ENCODE measurements at places on chromosomes 4 and X.
A peak's percentile ranks its signal among the peaks of the same experiment; 100 is the strongest.

DNA sequence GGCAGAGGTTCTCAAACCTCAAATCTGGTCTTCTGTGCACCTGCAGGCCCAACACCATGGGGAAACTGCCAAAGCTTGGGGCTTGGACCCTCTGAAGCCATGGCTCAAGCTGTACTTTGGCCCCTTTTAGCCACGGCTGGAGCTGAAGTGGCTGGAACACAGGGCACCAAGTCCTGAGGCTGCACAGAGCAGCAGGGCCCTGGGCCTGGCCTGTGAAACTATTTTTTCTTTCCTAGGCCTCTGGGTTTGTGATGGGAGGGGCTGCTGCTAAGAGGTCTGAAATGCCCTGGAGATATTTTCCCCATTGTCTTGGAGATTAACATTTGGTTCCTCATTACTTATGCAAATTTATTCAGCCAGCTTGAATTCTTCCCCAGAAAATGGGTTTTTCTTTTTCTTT, 18.3 kb upstream of the PI4K2B start:
- no peak for DNase-seq

- DNase-seq: no peak
These were observed 3.2 kb downstream of the SLC9A7 start for GRCh38 chrX:46755671-46756070.

GRCh38 chr4:101689220-101689619, 101.3 kb upstream of the BANK1 start:
- DNase-seq: no peak

- peak; percentile 36 for DNase-seq
These were observed 807 bp downstream of the SEL1L3 start for GRCh38 chr4:25861951-25862410.

DNA sequence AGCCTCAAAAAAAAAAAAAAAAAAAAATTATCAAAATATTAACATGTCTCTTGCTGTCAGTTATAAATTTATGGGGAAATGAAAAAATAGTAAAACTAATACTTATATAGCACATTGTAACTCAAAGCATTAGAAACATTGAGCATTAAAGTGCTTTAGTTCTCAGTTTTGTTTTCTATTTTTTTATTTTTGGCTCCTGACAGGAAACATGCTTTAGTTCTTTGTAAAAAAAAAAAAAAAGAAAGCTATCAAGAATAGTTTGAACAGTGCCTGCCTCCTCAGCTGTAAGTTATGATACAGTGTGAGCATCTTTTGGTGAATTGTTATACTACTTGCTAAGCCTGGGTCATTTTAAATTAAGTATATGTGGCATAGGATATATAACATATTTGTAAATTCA, 5.1 kb upstream of the CENPC start:
- no peak for DNase-seq

DNA sequence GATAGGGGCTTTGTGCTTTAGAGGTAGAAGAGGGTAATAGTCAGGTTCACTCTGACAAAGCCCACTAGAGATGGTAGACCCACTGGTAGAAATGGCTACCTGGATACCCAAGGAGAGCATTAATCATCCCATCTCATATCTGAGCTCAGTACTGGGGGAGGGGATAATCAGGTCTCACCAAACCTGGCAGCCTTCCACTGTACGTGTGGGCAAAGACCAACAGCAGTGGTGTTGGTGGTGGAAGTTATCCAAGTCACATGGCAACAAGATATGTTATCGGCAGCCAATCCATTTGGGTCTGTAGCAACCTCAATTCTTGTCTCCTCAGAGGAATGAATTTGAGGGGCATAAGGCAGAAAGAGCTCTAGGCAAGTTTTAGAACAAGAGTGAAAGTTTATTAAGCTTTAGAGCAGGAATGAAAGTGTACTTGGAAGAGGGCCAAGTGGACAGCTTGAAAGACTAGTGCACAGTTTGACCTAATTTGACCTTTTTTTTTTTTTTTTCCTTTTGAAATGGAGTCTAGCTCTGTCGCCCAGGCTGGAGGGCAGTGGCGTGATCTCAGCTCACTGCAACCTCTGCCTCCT, 67.0 kb upstream of the CXCL13 start:
- DNase-seq: no peak

DNA sequence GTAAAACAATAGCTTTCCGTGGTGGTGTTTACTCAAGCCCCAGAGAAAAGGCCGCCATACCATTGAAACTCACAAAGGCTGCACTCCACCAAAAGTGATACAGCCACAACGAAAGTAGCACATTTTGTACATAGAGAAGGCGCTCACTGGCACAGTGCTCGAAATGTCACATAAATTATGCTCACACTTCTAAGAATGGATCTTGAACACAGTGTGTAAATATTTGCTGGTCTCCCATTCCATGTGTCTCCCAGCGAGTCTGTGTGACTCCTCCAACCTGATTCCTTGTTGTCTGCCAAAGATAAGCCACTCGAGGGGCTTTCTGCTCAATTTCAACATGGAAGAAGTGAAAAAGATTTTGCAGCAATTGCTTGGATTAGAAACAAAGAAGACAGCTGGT, 234.0 kb upstream of the VCX3A start:
- no peak for DNase-seq

GRCh38 chrX:44890247-44890646, 17.3 kb downstream of the KDM6A start:
- DNase-seq: no peak

DNA sequence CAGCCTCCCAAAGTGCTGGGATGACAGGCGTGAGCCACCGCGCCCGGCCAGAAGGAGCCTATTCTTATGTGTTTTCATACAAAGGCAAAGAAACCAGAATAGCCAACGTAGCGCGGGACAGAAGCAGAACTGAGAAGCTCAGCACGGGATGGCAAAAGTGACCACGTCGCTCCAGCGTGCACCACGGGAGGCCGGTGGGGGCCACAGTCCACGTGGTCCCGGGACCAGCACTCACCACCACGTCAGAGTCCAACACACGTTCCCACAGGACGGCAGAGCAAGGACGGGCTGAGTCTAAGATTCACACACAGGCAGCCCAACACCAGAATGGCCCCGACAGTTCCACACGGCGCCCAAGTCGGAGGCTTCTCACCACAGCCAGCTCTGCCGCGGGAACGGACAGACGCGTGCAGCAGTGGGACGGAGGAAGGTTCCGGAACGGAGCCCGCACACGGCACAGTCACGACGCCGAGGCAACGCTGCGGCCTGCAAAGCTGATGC, 18.8 kb upstream of the GTPBP6 start:
- no peak for DNase-seq

DNA sequence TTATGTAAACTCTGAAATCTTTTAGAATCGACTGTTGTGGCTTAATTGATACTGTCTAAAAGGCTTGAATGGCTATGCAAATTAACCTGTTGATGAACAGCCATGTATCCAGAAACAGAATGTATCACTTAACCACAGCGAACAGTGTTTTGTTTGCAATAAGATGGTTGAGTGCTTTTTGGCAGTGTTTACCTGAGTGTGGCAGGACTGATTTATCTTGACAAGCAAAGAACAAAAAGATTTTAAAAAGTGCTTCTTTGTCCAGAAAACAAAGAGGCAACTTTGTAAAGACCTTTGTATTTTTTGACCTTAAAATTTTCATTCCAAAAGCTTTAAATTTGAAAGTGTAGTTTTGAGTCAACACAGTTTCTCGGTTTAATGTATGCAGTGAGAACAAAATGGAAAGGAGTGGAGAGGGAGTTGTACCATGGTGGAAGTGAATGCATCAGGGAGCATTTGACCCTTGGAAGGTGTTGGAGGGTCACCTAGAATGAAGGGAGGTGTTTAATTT, 18.0 kb downstream of the ARHGAP10 start:
- no peak for DNase-seq

DNA sequence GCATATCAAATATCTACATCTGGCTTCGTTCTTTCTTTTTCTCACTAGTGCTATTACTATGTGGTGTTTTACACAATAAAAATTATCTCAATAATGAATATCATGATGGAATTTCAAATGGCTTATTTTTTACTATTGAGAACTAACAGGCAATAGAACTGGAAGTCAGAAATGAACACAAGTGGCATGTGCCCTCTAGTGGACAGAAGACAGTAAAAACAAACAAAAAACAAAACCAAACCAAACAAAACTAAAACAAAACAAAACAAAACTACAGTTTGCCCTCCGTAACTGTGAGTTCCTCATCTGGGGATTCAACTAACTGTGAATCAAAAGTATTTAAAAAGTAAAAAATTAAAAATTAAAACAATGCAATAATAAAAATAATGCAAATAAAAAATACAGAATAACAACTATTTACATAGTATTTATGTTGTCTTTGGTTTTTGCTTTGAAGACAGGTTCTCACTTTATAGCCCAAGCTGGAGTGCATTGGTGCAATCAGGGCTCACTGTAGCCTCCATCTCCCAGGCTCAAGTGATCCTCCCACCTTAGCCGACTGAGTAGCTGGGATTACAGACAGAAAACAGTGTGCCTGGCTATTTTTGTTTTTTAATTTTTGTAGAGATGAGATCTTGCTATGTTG, 195.6 kb upstream of the TACR3 start:
- DNase-seq: no peak

- DNase-seq: no peak
These were observed 83.1 kb upstream of the FAT4 start for GRCh38 chr4:125231661-125232060.

- DNase-seq: no peak
These were observed 3.3 kb downstream of the SETD7 start for GRCh38 chr4:139552517-139553307.

DNA sequence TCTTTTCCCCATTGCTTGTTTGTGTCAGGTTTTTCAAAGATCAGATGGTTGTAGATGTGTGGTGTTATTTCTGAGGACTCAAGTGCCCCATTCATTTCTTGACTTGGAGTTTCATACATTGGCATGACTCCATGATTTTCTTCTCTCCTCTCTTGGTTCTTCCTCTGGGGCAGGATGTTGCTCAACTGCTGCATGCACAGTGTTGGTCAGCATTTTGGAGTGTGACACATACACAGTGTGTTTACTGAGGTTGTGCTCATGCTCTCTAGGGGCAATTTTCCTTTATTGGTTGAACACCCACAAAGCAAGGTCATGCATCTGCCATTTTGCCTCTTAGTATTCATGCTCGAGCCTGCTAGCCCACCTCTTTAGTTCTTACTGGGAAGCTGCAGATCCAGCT, 1993.8 kb downstream of the ARAP2 start:
- DNase-seq: no peak

GRCh38 chr4:173168396-173169177, at the start of gene GALNT7:
Gene GALNT7, plus strand, starts transcription at chr4:173168811. Its CDS starts 25 bp downstream, at chr4:173168836.
- peak; percentile 64 for DNase-seq

DNA sequence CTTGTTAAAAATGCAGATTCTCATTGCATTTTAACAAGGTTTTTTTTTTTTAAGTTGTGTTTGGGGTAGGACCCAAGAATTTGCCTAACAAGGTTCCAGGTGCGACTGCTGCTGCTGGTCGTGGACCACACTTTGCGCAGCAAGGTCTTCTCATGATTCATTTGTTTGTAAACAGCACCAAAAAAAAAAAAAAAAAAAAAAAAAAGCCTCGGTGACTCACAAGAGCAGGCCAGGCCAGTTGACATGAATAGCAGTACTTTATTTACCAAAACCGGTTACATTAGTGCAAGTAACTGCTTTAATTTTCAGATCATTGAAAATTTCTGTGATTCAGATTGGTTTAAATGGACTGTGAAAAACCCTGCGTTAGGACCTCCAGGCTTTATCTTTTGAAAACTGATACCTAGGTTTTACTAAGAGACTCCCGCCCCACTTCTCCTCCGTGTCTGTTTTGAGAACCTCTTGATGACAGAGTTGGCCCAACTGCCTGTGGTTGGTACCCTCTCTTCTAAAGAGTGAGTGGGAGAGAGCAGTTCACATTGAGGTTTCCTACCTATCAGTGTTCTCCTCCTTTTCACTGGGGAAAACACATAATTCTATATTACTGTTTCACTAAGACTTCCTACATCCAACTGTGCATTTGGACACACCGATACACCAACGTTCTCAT, 86.2 kb downstream of the PHEX start:
- no peak for DNase-seq

DNA sequence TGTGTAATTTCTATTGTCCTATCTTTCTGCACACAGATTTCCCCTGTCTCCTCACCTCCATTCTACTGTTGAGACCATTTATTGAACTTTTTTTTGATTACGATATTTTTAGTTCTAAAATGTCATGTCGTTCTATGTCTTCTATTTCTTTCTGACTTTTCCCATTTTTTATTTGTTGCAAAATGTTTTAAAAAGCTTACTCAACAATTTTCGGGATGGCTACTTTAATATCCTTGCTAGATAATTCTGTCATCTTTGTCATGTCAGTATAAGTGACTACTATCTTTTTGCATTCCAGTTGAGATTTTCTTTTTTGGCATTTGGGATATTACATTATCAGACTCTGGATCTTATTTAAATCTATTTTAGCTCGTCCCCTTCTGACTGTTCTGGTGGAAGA, 7.5 kb upstream of the DMD start:
- DNase-seq: no peak

DNA sequence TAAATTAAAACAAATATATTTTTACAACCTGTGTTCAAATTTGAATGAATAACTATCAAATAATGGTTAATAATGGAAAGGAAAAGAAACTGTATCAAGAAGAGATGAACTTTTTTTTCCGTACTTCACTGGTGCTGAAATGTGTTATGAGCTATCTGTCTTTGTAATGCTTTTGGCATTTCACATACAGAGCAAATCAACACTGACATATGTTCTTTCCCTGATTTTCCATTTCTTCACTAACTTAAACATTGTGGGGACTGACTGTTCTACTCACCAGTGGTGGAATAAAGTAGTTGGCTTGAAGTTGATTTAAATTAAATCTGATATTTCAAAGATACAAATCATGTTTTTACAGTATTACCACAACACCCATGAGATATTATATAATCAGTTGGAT, 304.0 kb upstream of the BMP3 start:
- DNase-seq: no peak

GRCh38 chr4:154344686-154345085, 146.9 kb downstream of the DCHS2 start:
- DNase-seq: no peak

DNA sequence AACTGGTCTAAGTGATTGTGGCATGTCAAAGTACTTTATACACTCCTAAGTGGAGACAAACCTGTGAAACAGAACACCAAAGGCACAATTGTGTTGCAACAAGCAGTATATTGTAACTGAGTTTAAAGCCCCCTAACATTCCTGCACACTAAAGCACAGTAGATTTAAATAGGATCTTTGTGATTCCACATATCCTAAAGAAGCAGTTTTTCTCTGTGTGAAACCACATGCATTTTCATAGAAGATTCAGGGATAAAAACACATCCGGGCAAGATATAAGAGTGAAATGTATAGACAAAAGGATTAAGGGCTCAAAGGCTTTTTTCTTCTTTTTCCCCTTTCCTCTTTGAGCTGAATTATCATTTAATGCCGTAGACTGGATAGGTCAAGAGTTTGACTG, 82.2 kb downstream of the ANK2 start:
- no peak for DNase-seq

GRCh38 chr4:69731847-69732246, 28.6 kb downstream of the SULT1B1 start:
- no peak for DNase-seq

DNA sequence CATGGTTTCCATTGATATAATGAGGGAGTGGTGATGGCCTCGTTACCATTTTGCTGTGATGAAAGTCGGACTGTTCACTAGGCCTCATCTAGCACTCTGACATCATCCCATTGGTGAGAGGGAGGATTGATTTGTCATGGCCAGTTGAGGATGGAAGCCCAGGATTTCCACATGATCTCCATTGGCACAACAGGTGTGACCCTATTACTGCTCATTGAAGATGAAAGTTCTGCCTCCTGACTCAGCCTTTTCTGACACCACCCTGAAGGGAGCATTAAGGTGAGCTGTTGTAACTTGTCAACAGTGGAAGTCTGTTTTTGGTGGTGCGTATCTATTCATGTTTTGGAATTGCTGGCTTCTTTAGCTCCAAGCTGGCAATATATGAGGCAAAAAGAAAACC, 144.2 kb downstream of the PABPC4L start:
- no peak for DNase-seq

Data from activated CD4-positive, alpha-beta T cell treated with anti-CD3 and anti-CD28 coated beads for 4 hours (primary cell).